Left lobe of liver (tissue), 2 donors: ENCODE measurements at places on chromosomes 7 and 10. TPM values are rescaled to one million over a fixed set of nuclear protein-coding genes. Genes with fewer than 3 reads are reported as not detected.

DNA sequence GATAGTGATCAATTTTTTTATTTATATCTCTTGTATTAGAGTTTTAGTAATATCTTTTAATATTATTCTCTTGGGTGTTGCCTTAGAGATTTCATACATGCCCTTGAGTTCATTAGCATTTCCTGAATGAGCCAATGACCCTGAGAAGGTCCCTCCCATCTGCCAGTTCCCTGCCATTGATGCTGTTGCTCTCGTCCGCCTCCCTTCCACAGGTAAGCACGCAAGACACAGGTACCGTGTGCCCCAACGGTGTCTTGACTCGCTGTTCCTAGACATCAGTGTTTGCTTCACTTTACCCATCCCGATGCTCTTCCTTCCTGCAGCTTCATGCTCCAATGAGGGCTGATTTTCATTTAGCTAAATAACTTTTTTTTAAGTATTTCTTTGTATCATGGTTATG is 19.7 kb upstream of the PWWP2B start:
- no peak for DNase-seq

DNA sequence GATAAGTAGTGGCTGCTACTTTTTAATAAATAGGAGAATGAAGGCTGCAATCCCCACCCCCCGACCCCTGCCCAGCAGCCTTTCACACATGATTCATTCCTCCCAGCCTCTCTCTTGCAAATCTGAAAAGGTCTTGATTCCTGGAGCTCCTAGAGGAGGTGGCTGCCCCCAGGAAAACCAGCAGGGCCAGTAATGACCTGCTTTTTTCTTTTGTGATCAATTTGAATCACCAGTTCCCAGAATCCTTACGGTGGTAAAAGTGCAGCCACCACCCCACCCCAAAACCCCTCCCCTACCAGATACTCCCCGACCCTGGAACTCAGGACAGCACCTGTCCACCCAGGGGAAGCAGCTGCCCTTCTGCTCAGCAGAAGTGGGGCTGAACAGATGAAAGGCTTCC is 108.9 kb downstream of the C10orf105 start:
- DNase-seq: no peak

The CAV2 gene
- total RNA-seq: 28.4 TPM

- DNase-seq: no peak
Measured at GRCh38 chr7:103630318-103630717, 184.3 kb upstream of the SLC26A5 start.

GRCh38 chr10:113078282-113078907 is 128.3 kb downstream of the TCF7L2 start:
- no peak for DNase-seq

GRCh38 chr10:78634835-78635234 is 433.9 kb upstream of the ZMIZ1 start:
- no peak for DNase-seq

The LLCFC1 gene
- not detected for total RNA-seq

GRCh38 chr7:36651404-36651803 is 72.9 kb downstream of the AOAH start:
- peak; percentile 52 for DNase-seq

The AGR3 gene
- total RNA-seq: 0.28 TPM

DNA sequence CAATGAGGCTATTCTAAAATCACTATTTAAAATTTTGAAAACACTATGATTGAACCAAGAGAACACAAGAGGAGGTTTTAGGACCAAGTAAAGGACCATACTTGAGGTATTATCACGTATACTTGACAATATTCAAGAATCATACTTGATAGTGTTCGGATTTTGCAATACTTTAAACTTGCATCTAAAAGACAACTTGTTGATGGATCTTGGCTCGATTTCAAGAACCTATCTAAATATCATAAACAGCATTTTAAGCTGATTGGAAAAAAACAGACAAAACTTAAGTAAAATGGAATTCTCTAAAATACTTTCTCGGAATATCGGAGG is 1.3 kb downstream of the NAMPT start:
- no peak for DNase-seq

- DNase-seq: no peak
Measured at GRCh38 chr10:86970162-86970981, 2.1 kb downstream of the ADIRF start.

The SLC29A3 gene
- 6.4 TPM for total RNA-seq

GRCh38 chr10:78696791-78697395 is 371.9 kb upstream of the ZMIZ1 start:
- no peak for DNase-seq

The CYTH3 gene
- 3.8 TPM for total RNA-seq

- DNase-seq: no peak
Measured at GRCh38 chr10:8187171-8187666, 132.7 kb downstream of the GATA3 start.

GRCh38 chr7:111168182-111168581 is 77.3 kb downstream of the LRRN3 start:
- no peak for DNase-seq

GRCh38 chr10:116274064-116274904 is 1.3 kb upstream of the GFRA1 start:
- peak; percentile 57 for DNase-seq

DNA sequence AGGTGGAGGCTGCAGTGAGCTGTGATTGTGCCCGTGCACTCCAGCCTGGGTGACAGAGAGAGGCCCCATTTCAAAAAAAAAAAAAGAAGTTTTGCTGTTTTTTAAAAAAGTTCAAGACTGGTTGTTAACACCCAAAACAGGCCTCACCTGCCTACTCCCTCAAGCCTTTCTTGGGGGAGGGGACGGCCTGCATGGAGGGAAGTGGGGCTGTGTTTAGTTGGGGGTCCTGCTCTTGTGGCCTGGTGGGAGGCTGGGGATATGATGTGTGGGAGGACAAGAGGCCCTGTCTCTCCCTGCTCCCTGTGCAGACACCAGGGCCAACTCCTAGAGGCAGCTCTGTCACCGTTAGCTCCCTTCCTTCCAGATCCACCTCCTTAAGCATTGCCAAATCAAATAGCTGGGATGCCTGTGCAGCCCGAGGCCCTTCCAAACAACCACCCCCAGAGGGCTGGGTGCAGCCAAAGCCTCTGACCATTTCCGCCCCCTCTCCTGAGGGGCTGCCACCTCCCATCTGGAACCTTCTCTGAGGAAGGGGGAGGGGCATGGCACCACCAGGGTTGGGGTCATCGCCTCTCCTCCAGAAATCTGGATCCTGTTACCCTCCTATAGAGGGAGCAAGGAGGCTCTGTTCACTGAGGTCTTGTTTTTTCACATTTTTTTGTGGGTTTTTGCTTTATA is 32.9 kb upstream of the ANKRD2 start:
- DNase-seq: no peak

DNA sequence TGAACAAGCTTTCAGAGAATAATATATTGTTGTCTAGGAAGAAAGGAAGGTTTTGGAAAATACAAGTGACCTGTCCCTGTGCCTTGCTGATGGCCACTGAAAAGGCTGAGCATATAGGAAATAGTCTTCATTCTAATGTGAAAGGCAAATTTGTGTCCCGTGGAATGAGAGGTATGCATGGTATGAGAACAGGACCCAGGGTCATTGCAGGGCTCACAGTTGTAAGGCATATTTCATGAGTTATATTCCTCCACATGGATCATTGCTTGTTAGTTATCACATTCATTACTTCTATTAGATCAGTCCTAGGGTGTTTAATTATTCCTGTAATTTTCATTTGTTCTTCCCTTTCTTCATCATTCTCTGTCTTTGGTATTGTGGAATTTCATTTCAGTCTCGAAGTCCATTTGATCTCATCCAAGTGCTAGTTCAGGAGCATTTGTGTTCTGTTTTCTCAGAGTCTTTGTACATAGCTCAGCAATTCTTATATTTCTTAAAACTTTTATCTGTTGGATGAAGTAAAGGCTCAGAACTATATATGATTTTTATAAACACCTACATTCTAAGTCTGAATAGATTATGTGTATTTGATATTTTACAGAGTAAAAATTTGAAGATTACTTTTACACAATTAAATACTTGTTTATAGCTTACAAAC is 39.4 kb upstream of the ARHGAP21 start:
- no peak for DNase-seq

- DNase-seq: no peak
Measured at GRCh38 chr7:96188591-96188991, 133.3 kb downstream of the SLC25A13 start.

DNA sequence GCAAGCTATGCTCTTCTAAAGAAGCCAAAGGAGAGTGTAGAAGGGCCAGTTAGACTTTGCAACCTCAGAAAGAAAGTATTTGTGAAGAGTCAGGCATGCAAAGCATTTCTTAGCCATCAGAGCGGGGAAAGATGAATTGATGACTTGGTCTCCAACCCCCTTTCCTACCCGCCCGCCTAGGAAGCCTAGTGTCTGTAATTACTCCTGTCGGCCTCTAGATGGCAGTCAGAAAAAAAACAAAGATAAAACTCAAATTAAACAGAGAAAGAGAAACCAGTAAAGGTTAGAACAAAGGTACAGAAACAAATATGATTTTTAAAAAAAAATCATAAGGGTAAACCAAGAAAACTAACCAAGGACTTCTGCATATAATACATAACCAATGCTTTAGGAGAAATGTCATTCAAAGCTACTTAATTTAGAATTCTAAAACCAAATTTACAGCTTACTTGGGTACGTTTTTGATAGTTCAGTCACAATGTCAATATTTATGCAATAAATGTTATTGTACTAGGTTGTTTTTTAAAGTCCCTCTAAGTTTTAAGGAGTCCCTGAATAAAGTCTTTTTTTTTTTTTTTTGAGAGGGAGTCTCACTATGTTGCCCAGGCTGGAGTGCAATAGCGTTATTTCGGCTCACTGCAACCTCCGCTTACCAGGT is 97.6 kb downstream of the LYZL1 start:
- no peak for DNase-seq

GRCh38 chr7:28533731-28534531 is 121.6 kb downstream of the CREB5 start:
- no peak for DNase-seq

DNA sequence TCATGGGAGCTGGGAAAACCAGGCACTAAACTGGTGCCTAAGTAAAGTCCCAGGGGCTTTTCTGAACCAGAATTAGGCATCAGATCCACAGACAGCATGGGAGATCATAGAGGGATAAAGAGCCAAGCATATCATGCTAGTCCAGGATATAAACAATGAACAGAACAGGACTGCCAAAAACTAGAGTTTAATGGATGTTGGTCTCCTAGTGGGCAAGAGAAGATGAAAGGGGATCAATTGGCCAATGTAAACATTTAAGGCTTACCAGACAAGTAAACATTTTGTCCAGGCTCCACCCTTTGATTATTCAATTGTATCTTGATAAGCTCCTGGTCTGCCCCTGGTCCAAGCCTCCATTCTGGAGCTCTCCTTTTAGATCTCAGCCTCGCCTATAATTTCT is 18.9 kb downstream of the MACC1 start:
- DNase-seq: no peak
